ENCODE measurements at places on chromosomes 12 and 14.

DNA sequence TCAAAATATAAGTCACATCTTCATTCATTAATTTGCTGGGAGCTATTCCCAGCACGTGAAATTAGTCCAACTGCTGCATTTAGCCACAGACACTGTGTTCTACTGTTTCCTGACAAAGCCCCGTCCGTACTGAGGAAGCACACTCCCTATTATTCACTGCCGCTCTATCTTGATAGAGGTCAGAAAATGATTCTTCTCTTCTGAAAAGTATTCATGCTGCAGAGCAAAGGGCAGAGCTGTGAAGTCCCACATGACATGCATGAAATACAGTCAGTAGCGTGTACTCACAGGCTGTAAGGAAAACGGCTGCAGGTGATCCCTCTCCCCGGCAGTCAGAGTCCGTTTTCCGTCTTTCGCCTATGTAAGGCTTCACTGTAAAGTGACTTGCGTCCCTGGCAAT is 302.5 kb upstream of the FKBP4 start:
- no peak for DNase-seq

DNA sequence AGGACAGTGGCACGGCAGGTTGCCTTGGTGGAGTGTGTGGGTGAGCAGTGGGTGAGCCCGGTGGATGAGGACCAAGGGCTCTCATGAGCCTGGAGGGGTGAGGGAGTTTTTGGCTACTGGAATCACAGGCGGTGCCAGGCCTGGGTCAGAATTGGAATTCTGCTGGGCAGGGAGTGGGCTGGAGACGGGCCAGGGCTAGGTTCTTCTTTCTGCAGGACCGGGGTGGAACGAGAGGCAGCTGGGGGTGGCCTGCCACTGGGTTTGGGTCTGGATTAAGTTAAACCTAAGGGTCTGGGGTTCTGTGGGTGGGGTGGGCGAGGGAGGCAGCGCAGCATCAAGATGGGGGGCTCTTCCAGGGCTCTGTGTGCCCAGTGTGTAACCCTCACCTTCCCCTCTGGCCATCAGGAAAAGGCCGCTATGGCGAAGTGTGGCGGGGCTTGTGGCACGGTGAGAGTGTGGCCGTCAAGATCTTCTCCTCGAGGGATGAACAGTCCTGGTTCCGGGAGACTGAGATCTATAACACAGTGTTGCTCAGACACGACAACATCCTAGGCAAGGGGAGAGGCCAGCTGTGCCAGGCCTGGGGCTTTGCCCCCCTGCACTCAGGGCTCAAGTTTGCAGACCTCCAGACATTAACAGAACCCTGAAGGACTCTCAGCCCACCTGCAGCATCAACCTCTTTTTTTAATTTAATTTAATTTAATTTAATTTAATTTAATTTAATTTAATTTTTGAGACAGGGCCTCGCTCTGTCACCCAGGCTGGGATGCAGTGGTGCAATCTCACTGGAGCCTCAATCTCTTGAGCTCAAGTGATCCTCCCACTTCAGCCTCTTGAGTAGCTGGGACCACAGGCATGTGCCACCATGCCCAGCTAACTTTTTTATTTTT is 7.0 kb downstream of the ACVRL1 start:
- no peak for DNase-seq

DNA sequence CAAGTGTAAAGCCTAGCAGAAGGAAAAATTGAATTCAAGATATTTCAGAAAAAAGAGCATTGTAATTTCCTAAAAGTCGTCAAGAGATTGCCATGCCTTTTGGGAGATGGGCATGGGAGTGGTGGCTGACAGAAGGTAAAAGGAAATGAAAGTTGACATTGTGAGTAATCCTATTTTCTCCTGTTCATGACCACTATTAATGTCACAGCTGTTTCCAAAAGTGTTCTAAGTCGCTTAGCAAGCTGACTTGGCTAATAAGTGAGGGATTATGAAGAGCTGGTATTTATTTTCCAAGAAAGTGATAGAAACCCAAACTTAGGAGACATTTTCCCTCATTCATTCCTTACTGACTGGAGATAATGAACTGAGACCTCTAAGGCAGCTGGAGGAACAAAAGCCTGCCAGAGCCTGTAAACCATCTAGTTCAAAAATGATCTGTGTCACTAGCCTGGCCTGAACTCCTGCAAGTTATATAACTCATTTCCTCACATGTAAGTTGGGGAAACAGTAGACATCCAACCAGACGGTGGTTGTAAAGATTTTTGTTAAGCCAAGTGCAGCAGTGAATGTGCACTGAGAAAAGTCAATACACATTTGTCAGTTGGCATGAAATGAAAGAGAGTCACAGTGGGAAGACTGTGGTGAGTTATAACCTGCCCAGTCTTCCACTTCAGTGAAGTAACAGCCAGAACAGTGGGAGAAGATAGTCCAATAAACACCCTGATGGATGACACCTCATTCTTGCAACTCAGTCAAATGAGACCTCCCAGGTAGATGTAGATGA is 75.8 kb downstream of the DIO2 start:
- no peak for DNase-seq

- DNase-seq: no peak
Measured at GRCh38 chr12:132675757-132676432, 11.2 kb downstream of the POLE start.

- DNase-seq: no peak
Measured at GRCh38 chr12:121238604-121239350, 28.8 kb downstream of the P2RX4 start.

DNA sequence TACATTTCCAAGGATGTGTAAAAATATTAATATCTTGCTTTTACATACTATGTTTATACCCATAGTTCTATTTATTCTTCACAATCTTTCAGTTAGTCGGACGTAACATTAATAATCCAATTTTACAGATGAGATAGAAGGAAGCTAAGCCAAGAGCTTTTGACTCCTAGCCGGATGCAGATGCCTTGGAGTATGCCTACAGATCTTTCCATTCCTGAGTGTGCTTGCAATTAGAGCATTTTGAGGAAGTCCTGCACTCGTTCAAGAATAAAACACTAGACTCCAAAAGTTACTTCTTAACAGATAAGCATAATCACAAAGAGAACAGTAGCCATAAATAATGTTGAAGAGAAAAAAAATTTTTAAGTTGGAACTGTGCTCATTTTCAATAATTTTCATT is 337.6 kb upstream of the CLEC14A start:
- DNase-seq: no peak

GRCh38 chr14:26281280-26281998 is 316.4 kb downstream of the NOVA1 start:
- DNase-seq: no peak

- DNase-seq: no peak
Measured at GRCh38 chr14:77375164-77375950, 1.5 kb downstream of the TMED8 start.

- no peak for DNase-seq
Measured at GRCh38 chr12:4369548-4369947, 10.0 kb downstream of the FGF23 start.

GRCh38 chr12:72264548-72265175 is 7.5 kb upstream of the TRHDE start:
- no peak for DNase-seq

DNA sequence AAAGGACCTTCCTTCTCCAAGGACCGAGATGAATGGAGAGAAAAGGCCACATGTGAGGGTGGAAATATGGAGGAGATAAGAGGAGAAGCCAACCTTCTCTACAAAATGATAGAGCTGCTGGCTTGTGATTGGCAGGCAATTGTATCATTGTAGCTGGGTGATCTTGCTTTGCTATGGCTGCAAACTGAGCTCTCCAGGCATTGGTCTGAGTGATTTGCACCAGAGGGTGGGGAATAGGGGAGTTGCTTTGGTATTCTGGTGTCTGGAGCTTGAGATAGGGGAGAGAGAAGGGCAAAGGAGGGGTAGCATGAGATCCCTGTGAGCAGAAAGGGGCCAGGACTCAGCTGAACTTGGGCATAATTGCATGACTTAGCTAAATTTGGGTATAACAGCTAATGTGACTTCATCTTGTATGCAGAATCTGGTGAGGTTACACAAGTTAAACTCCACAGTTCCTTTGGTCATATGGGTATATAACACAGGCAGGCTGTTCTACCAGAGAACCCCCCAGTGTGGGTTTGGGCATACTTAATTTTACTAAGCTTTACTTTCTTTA is 72.0 kb downstream of the FOS start:
- no peak for DNase-seq

DNA sequence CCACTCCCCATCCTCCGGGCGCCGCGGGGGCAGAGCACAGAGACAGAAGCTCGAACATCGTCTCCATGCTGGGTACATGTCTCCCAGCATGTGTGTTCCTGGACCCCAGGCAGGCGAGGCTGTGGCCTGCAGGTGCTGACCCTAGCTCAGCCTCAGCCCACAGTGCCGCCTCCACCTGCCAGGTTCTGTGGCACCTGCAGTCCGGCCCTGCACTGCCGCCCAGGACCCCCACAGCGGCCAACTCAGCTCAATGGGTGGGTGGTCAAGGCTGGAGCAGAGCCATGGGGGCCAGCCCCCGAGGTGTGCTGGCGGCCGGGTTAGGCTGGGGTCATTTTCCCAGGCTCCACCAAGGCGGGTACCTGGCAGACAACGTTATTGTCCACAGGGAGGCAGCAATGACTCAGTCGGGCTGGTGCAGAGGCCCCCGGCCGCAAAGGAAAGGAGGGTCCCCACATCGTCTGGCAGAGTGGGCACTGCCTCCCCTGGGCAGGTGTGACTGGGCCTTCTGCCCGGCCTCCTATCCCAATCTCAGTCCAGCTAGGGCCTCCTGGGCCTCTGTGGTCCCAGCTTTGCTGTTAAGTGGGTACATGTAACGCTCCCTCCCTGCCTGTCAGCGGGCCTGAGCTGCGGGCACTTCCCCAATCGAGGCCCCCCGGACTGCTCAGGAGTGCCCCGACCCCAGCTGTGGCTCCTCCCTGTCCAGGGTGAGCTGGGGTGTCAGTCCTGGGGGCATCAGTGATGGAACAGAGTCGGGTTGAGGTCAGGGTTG is 20.2 kb upstream of the NUDT14 start:
- DNase-seq: no peak

- DNase-seq: no peak
Measured at GRCh38 chr12:110916295-110916875, 4.0 kb downstream of the MYL2 start.

GRCh38 chr12:94644141-94644979 is 6.0 kb downstream of the TMCC3 start:
- no peak for DNase-seq

DNA sequence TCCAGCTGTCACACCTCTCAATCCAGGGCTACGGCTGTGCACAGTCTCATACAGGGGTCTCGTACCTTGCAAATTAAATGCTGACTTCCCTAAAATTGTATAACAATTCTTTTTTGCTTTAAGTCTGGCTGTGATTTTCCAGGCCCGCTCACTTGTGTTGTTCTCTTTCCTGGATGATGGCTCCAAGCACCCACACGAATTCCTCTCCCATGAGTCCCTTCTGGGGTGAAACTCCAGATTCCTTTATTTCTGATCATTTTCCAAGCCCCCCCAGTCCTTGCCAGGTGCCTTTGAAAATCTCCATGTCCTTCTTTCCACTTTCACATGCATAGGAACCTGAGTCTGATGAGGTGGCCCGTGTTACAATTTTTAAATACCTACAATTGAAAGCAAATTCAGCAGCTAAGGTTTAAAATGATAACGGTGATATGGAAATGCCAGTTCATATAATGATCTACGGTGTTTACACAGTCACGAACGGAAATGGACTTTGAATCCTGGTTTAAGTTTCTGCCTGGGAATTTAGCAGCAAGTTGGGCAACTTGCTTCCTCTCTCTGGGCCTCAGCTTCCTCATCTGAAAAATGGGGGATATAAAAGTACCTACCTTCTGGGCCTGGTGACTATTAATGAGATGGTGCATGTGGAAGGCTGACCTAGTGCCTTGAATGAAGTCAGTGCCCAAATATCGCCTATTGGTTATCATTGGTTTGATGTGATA is 85.5 kb downstream of the STAB2 start:
- DNase-seq: no peak

DNA sequence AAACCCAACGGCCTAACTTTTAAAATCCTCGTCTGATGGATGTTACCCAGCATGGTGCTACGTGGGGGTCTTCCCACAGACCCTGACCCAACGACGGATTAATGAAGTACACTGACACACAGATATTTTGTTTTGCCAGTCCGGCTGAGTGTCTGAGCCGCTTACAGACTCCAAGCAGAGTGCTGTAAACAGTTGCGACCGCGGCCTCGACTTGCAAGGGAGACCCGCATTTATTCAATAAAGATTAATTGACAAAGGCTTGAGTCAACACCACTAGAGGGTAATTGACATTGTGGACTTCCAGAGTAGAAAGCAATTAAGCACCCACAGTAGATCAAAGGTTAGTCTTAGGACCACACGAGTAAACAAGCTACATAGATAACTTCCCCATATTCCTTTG is 1042.4 kb downstream of the AACS start:
- no peak for DNase-seq

GRCh38 chr14:105287249-105288102 is 13.3 kb downstream of the BRF1 start:
- DNase-seq: no peak
